NCI-H1436 (cell line): ENCODE measurements at places on chromosomes 6 and 20.

- no peak for DNase-seq
Measured at GRCh38 chr20:37111926-37112455, 16.2 kb upstream of the RBL1 start.

GRCh38 chr6:84681693-84682326 is 82.6 kb downstream of the TBX18 start:
- DNase-seq = no peak

- no peak for DNase-seq
Measured at GRCh38 chr6:53095716-53096115, 30.5 kb downstream of the FBXO9 start.

- no peak for DNase-seq
Measured at GRCh38 chr6:142694054-142694453, 250.9 kb downstream of the HIVEP2 start.

- DNase-seq = no peak
Measured at GRCh38 chr6:30463651-30464618, 25.4 kb upstream of the HLA-E start.

GRCh38 chr6:3390698-3391097 is 66.2 kb downstream of the SLC22A23 start:
- no peak for DNase-seq

DNA sequence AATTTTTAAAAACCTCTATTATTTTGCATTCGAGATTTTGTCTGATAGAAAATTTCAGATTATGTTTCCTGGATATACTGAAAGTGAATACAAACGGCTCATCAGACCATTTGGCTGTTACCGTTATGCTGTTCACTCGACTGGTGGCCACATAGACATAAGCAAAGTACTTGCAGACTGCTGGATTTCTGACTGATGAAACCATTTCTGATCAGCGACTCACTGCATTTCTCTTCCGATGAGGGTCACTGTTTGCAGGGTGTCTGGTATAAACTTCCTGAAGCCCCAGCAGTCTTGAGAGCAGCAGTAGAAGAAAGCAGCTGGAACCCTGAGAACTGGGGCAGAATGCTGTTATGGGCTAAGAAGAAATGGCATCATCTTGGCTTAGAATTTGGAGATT is 17.7 kb downstream of the SNX9 start:
- no peak for DNase-seq

DNA sequence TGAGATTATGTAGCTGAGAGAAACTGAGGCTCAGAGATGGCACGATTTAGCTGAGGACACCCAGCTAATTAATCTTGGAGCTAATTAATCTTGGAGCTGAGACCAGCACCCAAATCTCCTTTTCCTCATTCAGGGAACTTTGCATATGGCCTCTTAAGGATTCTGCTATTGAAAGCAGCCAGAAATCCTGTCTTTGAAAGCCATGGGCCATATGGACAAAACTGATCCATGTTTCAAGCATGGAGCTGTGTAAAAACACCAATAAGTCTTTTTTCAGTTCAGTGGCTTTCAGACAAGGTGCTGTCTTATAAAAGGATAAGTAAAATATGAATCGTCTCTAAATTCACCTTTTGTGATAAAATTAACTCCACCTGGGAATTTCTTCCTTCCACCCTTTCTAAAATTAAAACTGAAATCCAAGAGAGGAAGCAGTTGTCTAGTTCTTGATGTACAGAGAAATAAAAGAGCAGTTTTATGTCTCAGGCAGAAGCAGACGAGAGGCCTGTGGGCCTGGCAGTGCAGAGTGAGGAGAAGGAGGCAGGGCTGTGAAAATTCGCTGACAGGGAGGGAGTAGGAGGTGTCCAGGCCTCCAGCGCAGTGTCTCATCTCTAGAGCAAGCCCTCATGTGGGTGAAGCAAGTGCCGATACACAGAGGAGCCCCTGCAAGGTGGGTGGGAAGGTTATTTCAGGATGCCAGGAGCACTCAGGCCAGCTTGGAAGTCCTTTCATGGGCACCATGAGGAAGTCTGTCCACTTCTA is 266.9 kb downstream of the UST start:
- DNase-seq = no peak

- DNase-seq = no peak
Measured at GRCh38 chr6:21187485-21187884, 406.1 kb upstream of the SOX4 start.

DNA sequence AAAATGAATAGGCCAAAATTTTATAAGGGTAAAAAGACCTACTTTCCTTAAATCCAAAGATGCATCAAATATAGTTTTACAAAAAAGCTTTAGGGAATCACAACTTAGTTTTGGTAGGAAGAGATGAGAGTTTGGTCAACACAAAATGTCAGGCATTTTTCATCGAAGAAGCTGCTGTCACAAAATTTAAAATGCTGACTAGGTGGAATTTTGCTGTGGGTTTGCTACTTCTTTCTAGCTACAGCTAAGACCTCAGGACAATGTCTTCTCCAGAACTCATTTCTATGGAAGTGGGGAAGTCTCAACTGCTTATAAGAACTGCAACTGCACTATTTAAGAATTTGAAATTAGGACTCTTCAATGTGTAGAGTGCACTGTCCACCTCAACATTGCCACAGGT is 351.1 kb downstream of the HAO1 start:
- no peak for DNase-seq

DNA sequence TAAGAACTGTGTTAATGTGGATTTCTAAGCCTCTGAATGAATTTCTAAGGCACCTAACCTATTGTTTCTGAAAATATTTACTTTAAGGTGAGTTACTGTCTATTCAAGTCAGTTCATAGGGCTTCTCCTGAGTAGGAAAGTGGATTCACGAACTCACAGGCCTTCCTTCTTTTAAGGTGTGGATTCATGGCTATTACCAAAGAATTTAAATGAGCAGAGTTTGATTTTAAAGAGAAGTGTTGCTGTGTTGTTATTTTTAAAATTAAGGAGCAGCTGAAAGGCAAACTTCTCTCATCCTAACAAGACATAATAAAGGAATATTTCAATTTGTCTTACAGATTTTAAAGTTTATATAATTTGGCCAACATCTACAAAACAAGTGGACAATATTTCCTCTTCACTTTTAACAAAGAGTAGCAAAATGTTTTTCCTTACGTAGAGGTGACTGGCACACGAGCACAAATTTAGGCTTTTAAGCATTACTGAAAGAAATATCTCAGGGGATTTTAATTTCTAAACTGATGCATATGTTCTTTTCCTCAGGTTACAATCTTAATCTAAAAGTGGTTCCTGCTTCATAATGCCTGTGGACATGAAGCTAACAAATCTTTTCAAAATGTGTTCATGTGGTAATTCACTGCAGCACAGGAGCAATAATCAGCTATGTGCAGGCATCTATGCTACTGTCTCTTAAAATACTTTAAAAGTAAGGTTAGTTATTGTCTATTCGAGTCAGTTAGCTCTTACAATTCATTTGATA is 602 bp upstream of the TSPYL4 start:
- DNase-seq = no peak

DNA sequence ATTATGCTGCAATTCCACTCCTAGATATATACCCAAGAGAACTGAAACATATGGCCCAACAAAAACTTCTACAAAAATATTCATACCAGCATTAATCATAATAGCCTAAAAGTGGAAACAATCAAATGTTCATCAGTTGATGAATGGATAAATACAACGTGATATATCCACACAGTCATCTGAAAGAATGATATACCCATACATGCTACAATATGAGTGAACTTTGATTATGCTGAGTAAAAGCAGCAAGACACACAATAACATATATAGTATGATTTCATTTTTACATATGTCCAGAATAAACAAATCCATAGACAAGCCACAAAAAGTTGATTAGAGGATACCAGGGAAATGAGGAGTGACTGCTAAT is 30.7 kb downstream of the CDK19 start:
- DNase-seq = no peak

GRCh38 chr20:45305262-45305661 is 1.4 kb upstream of the RBPJL start:
- no peak for DNase-seq

GRCh38 chr20:34747479-34747878 is 43.3 kb downstream of the TP53INP2 start:
- no peak for DNase-seq

- DNase-seq = peak; percentile 15
Measured at GRCh38 chr6:3557336-3557735, 100.5 kb upstream of the SLC22A23 start.

- DNase-seq = peak; percentile 20
Measured at GRCh38 chr6:39934131-39934757, at the start of gene MOCS1. MOCS1 (minus strand) TSS chr6:39934462; CDS start chr6:39934417, 45 bp downstream.

DNA sequence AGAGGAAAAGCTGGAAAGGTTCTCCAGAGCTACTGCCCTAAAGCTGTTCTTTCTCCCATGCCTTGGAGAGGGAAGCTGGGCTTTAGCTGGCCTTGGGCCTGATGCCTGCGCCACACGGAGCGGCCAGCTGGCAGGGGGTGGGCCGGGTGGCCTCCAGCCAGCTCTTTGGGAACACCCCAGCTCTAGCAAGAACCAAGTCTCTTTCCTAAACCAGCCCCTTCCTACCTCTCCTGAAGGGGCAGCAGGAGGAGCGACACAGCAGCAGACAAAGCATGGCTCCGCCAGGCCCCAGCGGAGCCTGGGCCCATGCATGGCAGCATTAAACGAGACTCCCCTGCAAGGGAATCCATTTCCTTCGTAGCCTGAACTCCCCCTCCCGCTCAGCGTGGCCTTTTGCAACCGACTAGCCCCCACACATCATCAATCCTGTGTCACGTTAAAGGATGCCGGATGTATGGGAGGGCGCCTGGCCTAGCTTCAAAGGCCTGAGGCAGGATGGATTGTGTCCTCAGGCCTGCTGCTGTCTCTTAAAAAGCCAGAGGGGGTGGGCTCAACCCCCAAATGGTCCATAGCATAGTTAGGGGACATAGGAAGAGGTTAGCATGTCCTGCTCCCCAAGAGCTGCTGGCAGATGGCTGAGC is 14.0 kb downstream of the MRPS18A start:
- DNase-seq = no peak

DNA sequence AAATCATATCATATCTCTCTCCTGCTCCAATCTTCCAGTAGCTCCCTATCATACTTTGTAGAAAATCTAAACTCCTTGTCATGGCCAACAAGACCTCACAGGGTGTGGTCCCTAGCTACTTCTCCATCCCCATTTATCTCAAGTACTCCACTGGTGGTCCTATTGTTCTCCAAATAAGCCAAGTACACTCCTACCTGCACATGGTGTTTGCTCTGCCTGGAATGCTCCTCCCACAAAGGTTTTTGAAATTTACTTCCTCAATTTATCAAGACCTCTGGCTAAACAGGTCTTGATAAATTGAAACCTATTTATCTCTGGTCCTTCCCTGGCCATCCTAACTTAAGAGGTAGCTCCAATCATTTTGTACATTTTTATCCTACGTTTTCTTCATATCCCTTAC is 12.1 kb downstream of the TMX4 start:
- no peak for DNase-seq

GRCh38 chr20:23257106-23257761 is 93.4 kb upstream of the NXT1 start:
- no peak for DNase-seq

GRCh38 chr6:120938164-120938875 is 396.0 kb downstream of the TBC1D32 start:
- no peak for DNase-seq

GRCh38 chr6:33105916-33106871 is 30.4 kb downstream of the HLA-DPB1 start:
- DNase-seq = no peak
